ENCODE measurements at places on chromosomes 7 and 10.

- no peak for DNase-seq
These were observed 4.8 kb downstream of the FRAT2 start for GRCh38 chr10:97329766-97330165.

DNA sequence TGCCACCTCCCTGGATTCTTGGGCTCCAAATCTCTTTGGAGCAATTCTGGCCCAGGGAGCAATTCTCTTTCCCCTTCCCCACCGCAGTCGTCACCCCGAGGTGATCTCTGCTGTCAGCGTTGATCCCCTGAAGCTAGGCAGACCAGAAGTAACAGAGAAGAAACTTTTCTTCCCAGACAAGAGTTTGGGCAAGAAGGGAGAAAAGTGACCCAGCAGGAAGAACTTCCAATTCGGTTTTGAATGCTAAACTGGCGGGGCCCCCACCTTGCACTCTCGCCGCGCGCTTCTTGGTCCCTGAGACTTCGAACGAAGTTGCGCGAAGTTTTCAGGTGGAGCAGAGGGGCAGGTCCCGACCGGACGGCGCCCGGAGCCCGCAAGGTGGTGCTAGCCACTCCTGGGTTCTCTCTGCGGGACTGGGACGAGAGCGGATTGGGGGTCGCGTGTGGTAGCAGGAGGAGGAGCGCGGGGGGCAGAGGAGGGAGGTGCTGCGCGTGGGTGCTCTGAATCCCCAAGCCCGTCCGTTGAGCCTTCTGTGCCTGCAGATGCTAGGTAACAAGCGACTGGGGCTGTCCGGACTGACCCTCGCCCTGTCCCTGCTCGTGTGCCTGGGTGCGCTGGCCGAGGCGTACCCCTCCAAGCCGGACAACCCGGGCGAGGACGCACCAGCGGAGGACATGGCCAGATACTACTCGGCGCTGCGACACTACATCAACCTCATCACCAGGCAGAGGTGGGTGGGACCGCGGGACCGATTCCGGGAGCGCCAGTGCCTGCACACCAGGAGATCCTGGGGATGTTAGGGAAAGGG lies 913 bp downstream of the NPY start:
- no peak for DNase-seq

DNA sequence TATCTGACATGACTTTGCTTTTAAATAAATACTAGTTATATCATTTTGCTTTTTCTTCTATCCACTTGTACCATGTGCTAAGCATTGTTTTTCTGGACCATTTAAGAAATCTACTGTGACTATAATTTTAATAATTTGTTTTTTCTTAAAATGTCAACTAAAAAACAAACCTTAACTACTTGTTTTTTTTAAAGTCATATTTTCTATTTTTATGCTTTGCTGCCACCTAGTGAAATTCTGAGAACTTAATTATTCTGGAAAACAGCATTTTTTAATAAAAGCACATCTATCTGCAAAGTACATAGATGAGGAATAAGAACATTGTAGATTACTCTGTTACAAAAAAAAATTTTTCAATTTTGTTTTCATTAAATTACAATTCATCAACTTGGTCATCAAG lies 47.4 kb downstream of the ORC5 start:
- no peak for DNase-seq

- no peak for DNase-seq
These were observed 25.4 kb downstream of the LCOR start for GRCh38 chr10:96857301-96858012.

DNA sequence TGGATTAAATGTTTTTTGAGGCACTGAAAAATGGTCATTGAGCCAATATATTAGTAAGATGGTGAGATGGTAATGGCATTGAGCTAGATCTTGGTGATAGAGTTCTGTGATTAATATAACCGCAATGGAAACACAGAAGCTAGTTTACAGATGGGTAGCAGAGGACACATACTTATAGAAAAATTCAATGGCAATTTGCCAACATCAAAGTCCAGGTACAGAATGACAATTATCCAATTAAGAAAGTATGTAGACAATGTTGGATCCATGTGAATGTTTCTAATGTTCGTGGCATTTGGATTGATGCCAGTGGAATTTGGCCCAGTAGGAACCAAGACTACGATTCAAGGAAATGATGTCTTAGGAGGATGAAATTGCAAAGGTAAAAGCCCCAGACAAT lies 187.8 kb downstream of the GNAT3 start:
- DNase-seq = no peak

GRCh38 chr10:8057636-8058273 lies 3.3 kb downstream of the GATA3 start:
- no peak for DNase-seq

- DNase-seq = no peak
These were observed 94.2 kb upstream of the FAM3C start for GRCh38 chr7:121490309-121490708.

- DNase-seq = no peak
These were observed 39.0 kb upstream of the FOXL3 start for GRCh38 chr7:251005-251404.

- no peak for DNase-seq
These were observed 66.6 kb downstream of the HTR5A start for GRCh38 chr7:155136619-155137243.

DNA sequence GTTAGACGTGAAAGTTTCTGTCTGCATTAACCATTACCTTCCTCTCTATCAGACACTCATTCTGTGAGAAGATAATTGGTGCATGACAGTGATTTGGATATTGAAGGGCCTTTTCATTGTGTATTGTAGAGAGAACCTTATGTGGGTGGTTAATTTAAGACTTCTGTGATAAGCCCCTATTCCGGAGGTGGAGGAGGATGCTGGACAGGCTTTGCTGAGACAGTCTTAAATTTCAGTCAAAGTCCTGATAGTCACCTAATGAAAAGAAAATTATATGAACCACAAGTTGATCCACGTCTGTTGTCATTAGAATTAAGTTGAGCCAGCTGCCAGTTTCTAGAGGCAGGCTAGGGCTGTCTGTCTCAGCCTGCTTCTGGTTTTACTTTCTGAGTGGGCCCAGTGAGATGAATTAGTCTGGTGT lies 62.9 kb downstream of the CELF2 start:
- no peak for DNase-seq

DNA sequence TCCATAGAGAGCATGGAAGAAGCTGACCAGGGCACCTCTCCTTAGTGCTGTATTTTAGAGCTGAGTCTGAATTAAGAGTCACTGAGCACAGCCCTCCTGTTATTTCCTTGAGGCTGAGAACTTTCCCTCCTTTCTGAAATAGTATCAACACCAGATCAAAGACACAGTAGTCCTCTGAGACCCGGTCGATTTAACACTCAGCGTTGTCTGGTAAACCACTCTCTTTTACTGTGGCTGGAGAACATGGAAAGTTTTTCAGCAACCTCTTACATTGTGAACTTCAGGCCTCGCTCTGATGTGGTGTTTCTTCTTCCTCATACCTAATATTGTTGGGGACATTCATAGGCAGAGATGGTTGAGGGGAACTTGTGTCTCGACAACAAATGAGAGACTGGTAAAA lies 202.0 kb upstream of the MTPN start:
- DNase-seq = no peak

- no peak for DNase-seq
These were observed 36.8 kb downstream of the CTBP2 start for GRCh38 chr10:125123476-125124114.

GRCh38 chr7:126727930-126728391 lies 524.8 kb downstream of the GRM8 start:
- no peak for DNase-seq

DNA sequence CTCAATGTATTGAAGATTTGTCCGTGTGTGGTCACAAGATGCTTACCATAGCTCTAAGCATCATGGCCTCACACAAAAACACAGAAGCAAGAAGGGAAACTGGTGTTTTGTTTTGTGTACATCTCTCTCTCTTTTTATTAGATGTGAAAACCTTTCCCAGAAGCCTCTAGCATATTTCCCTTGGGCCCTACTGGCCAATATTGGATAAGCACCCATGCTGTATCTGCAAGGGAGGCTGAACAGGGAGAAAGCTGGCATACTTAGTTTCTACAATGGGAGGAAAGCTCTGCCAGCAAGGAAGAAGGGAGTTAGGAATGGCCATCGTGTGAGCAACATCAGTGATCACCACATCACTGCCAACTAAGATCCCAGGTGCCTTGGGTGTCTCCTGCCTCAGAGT lies 9.6 kb upstream of the NAMPT start:
- no peak for DNase-seq

GRCh38 chr7:27112361-27112760 lies 9.9 kb upstream of the HOXA2 start:
- no peak for DNase-seq

DNA sequence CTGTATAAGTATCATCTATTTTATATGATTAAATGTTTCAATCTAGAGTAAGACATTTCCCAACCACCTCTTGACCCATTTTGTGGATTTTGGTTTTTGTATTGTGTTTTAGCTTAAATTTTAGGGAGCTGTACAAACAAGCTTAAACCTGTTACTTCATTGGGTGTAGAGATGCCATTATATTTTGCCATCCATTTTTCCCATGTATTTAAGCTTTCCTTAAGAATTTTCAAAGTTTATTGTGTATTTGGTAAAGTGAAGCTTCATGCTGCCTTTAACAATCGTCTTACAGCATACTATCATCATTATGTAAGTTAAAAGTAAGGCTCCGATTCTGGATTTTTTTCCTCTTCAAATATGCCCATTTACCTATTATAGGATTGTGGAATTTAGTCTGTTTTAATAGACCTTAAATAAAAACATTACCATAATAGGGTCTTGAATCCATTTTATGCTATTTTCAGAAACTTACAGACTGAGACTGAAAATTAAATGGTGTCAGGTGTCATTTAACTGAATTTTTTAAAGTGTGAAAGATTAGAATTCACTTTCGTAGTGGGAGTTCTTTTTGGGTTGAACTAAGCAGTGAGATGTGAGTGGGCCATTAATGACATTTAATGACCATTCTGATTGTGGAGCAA lies 2.2 kb downstream of the KMT2E start:
- DNase-seq = no peak

GRCh38 chr10:127759276-127759675 lies 22.3 kb downstream of the FOXI2 start:
- no peak for DNase-seq

DNA sequence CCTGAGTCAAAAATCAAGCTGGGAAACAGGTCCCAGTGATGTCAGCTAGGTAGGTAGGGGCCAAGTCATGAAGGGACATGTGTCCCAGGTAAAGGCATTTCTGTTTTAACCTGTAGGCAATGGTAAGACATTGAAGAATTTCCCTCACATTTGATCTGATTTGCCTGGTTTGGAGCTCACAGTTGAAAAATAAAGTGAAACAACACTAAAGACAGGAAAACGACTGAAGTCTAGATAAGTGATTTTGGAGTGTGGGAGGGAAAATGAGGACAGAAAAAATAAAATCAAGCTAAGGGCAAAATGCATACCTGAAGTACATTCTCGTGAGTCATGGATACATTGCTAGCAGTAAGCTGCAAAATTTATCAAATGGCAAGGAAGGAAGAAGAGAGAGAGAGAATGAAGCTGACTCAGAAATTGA lies 169.9 kb downstream of the SKIDA1 start:
- DNase-seq = no peak
